Stimulated activated CD4-positive, alpha-beta T cell treated with anti-CD3 and anti-CD28 coated beads, Interleukin-1b, Interleukin-23, amount 100 ng/mL, for 1 hour (primary cell): ENCODE measurements at places on chromosomes 4 and X.

- DNase-seq, result no peak
These were observed 10.2 kb upstream of the CRLF2 start for GRCh38 chrX:1222531-1223241.

DNA sequence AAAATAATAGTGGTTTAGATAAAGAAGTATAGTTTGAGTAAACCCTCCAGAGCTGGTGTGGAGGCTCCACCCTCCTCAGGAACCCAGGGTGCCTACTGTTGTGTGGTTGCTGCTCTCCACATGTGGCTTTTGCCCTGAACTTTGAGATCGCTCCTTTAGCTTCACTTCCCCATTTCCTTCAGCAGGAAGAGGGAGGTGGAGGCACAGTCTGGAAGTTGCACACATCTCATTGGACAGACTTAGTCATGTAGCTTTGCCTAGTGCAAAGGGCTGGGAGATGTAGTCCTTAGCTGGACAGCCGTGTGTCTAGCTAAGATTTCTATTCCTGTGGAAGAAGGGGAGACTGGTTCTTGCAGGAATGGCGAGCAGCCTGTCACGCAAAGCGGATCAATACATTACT lies 37.9 kb downstream of the RGS12 start:
- no peak for DNase-seq

- DNase-seq, result peak; percentile 17
These were observed 220.7 kb downstream of the CAMK2D start for GRCh38 chr4:113540859-113541258.

DNA sequence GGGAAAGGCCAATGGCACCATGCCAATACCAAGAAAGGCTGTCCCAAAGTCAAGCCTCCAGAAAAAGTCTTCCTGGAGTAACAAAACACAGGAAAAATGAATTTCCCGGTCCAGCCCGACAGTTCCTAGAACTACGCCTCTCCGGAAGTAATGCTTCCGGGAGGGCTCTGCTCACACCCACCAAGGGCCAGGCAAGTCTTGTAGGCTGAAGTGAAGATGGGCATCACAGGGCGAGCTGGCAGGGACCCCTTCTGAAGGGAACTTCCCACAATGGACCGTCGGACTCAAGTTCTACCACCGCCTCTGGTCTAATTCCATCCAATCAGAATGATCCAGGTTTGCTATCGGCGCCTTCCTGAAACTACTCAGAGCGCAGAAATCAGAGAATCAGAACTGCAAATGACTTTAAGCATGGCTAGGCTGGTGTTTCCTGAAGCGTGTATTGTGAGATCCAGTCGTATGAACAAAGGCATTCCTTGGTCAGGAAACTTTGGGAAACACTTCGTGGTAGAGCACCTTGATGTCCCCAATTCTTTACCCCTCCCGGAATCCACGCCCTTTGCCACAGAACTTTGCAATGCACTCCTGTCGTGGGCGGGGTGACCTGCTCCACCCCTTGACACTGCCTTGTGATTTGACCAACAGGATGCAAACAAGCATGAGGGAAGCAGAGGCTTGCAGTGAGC lies 127.8 kb downstream of the BCOR start:
- no peak for DNase-seq

DNA sequence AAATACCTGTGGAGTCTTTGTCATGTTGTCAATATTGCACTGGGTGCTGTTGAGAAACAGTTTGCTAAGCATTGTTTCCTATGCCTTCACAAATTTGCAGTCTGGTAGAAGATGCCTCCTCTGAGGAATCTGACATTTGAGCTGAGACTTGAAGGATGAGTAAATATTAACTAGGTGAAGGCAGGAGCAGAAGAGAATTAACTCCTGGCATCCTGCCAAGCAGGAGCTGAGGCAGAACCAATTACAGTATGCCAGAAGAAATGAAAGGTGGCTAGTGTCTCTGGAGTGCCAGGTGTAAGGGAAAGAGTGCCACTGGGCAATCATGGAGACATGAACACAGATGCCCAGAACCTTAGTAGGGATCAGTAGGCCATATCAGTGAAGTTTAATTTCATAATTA lies 1778.2 kb upstream of the PCDH10 start:
- DNase-seq, result no peak

DNA sequence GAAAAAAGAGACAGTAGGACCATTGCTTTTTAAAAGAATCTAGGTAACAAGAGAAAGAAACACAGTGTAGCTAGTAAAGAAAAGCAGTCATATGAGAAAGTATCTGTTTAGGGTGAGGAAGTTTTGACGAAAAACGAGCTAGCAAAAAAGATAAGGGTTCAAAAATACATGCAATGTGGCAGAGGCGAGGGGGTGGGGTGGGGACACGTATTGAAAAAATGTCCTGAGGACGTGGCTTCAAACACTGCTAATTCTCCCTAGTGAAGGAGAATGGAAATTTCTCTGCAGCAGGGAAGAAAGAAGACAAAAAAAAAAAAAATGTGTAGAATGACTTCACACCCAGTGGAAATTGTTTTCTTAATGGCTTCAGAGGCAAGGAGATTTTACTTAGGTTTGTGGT lies 856.4 kb upstream of the INTU start:
- DNase-seq, result no peak

- no peak for DNase-seq
These were observed 2067.3 kb upstream of the AGA start for GRCh38 chr4:179509489-179509888.

GRCh38 chr4:48367016-48367415 lies 25.7 kb downstream of the SLAIN2 start:
- no peak for DNase-seq

GRCh38 chrX:8305350-8305749 lies 134.3 kb upstream of the VCX2 start:
- DNase-seq, result no peak

DNA sequence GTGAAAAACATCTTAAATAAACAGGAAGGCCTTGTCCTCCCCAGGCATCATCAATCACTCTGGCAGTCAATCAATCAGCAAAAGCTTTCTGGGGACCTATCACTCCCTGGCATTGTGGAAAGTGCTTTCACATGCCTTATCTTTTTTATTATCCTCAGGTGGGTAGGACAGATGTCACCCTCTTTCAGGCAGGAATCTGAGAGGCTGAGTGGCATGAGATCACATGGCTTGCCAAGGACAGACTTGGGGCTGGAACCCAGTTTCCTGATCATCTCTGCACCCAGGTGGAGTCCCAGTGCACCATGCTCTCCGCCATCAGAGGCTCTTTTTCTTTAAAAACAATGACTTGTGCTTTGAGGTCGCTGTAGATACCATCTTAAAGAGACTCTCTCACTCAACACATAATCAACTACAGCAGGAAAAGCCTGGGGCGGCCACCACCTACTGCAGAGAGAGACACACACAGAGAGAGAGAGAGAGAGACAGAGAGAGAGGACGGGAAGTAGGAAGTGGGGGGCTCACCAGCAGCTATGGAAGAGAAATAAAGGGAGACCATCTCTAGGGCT lies 282.7 kb downstream of the PTTG2 start:
- DNase-seq, result no peak

- DNase-seq, result no peak
These were observed 35.0 kb upstream of the GLRA3 start for GRCh38 chr4:174864031-174864430.

DNA sequence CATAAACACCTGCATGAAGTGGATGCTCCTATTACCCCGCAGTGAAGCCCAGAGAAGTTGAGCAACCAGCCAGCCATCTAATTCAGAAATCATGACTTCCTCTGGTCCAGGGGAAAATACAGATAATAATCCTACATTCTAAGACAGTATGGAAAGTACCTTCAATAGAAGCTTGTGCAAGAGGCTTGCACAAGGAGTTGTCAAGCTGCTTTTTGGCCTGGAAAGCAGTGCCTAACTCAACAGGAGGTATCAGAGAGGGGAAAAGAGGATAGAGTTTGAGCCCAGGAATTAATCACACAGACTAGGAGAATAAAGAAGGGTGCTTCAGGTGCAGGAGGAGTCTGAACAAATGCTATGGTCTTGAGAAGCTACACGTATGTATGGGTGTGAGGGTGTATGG lies 26.7 kb downstream of the TMEM192 start:
- DNase-seq, result no peak

DNA sequence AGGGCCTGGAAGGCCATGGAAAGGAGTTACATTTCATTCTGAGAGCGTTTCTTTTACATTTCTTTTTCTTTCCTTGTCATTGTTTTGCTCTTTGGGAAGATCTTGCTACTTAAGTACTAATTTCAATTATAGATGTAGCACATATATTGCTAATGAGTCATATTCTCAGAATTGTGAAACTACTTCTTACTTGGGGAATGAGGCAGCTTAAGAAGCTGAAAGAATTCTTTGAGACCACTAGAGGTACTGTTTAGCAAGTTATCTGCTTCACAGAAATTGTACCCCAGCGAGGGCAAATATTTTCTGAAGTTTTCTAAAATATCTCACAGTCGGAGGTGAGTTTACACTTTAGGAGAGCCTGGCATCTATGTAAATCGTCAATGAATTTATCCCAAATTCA lies 100.6 kb downstream of the AFF2 start:
- DNase-seq, result no peak

DNA sequence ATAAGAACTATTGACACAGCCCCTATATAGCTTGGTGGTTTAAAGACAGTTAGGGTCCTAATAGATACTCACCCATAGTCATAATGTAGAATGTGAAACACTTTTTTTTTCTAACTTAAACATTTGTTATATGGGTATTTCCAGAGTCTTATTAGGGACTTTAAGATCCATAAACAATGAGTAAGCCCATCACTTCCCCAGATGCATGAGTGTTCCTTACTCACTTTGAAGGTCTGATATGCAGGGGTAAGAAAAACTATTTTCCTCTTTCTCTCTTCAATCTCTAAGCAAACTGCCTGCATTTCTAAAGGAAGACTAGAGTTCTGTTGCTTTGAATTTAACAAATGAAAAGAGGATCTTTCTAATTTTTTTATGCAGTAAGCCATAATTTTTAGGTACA lies 443.6 kb upstream of the PITX2 start:
- no peak for DNase-seq

- DNase-seq, result no peak
These were observed 74.8 kb downstream of the IL15 start for GRCh38 chr4:141711211-141711610.

DNA sequence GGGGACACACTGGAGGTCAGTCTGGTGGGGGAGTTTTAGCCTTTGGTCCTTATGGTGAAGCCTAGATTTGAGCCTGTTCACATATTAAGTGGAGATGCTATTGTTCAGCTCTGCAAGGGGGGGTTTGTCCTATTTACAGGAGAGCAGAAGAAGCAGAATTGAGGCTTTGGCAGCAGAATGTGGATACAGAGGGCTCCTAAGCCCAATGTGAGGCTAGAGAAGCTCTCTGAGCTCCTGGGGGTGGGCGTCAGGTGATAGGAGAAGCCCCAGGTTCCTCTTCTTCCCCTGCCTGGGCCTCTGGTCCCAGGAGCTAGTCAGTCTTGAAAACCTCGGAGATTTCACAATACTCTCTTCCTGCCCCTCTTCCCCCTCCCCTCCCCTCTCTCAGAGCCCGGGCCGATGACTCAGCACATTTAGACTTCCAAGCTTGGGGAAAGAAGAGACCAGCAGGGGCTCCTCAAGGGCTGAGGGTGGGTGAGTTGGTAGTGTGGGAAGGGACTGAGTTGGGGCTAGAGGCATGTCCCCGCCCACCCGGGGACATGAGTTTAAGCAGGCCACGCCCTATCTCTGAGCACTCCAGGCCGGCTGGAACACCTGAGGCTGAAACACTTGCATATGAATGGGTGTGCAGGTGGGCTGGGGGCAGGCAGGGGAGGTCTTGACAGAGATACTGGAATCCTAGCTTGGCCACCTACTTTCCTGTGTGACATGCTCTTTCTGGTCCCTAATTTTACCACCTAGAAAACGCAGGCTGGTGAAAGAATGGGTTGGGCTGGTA lies 3.4 kb downstream of the TFE3 start:
- DNase-seq, result peak; percentile 10

DNA sequence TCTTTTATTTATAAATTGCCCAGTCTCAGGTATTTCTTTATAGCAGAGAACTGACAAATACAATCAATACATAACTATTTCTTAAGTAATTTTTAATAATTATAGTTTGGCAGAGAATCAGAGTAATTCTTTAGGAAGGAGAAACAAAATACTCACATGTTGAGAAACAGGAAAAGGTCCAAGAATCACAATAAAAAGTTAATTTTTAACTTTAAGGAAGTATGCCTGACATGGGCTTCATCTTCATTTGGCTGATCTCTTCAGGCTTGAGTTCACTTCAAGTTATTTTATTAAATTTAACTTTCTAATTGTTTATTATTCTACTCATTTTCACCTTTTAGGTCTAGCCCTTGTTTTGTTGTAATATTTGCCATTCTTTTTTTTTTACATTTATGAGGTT lies 36.1 kb upstream of the RNF150 start:
- no peak for DNase-seq

GRCh38 chr4:139286186-139286698 lies 6.2 kb upstream of the MGARP start:
- DNase-seq, result no peak

DNA sequence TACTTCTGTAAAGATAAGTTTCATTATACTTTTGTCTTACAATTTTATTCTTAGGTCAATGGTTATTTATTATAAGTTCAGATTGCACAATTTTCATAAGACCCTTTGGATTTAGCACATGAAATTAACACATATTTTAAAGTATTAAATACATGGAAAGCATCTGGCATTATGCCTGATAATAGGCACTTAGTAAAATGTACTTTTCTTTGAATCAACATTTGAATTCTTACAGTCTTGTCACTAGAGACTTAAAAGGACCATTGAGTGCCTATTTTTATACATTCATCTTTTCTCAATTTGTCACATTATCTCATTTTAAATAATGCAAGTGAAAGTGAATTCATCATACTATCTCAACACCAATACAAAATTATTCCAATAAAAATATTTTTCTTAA lies 23.0 kb downstream of the NIPAL1 start:
- DNase-seq, result no peak

DNA sequence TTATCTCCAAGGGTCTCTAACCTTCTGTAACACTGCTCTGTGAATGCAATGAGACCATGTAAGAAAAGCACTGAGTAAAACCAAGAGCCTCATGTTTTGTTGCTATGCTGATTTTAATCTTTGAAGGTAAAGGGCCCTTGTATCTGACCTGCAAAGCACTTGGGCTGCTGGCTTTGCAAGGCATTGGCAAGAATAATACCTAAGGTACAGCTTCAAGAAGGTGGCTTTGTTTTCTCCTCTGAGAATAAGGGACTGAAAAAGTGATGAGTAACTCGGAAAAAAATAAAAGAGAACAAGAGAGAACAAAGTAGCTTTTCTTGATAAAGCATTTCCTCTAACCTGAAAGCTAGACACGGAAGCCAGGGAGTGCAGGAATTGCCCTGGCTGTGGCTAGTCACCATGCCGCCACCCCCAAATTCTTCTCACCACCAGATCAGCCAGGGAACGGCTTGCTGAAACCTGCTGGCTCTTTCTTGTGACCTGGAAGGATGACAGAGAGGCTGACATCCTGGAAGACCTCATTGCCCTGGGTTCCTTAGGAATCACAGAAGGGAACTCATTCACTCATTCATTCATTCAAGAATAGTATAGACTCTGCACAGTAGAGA lies 41.8 kb upstream of the HS3ST1 start:
- no peak for DNase-seq

DNA sequence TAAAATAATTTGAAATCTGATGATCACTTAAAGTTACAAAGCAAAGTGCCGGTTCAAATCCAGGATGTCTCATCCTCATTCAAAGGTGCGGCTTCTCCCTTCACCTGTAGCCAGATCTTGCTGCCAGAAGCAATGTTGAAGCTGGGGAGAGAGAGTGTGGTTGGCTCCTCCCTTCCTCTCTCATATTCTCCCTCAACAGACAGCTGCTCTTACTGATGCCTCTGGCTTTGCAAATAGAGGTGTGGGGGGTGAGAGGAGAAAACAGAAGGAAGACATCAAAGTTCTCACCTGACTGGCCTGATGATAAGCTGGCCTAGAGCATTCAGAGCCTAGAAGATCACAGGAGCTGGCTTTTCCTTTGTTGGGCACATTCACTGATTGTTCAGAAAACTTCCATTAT lies 28.3 kb upstream of the BTC start:
- DNase-seq, result no peak
